Amygdala (tissue), 56 donors: ENCODE measurements at places on chromosomes 12 and 14.

DNA sequence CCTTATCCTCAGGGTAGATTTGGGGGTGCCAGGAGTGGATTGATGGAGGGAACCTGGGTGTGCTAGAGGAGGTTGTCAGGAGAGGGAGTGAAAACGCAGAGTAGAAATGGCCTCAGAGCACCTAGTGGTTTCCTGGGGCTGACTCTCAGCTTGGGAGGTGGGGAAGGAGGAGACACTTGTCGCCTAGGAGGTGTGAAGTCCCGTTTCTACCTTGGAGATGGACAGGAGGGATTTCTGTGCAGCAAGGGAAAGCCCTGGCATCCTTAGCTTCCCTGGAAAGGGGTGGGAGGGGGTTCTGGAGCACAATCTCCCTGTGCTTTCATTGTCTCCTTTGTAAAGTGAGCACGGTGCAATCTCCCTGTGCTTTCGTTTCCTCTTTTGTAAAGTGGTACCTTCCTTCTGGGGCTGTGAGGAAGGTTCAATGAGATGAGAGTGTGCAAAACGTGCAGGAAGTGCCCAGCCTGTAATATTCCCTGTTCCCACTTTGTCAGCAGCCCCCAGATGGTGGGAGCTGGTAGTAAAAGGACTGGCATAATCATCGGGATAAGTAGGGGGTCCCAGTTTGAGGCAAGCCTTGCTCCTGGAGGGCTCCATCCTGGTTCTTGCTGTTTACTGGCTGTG, 1.6 kb downstream of the OAS3 start:
- DNase-seq = no peak

DNA sequence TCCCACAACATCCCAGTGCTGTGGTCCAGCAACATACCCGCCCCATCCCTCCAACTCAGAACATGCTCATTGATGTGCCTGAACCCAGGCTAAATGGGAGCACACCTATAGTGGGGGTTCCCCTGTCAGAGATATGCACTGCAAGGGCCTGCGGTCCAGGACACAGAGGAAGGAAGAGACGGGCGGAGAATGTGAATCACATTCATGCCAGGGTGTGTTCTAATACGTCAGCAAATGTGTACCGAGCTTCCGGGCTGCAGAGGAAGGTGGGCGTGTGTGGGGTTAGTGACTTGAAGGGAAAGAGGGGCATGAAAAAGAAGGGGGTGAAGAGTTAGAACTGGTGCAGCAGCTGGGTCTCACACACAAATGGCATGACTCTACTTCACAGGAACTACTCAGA, 83.7 kb downstream of the DPF3 start:
- DNase-seq = no peak

DNA sequence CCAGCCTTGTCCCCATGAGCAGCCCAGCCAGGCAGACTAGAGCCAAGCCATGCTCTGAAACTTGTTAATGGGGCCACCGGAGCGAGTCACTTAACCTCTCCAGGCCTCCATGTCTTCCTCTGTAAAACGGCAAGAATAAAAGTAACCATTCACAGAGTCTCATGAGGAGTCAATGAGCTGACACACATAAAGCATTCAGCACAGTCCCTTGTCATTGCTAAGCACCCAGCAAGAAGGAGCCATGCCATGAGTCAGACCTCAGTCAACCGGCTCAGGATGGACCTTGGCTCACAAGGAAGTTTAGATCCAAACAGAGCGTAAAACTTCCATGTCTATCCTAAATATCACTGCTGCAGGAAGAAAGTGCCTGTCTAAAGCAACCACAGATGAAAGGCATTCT, 10.6 kb downstream of the FICD start:
- DNase-seq = no peak

GRCh38 chr12:47247418-47247817, 167.7 kb upstream of the AMIGO2 start:
- no peak for DNase-seq

DNA sequence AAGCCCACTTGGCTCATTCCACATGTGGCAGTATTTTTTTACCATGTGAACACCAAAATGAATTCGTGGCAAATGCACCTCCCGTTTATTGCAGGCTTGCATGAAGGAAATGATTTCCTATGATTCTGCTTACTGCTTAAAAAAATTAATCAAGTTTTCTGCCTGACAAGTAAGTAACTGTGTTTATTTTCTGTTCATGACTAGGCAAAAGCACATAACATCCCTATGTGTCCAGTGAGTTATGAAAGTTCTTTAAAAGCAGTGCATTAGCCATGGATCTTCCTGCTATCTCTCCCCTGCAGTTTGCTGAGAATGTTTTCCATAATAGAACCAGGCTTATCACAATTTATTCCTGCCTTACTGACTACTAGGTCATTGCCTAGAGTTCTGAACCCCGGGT, 20.4 kb downstream of the GPR65 start:
- no peak for DNase-seq
